Activated CD4-positive, CD25-positive, alpha-beta regulatory T cell treated with anti-CD3 and anti-CD28 coated beads, Interleukin-2, amount 50 U/mL, for 72 hours (primary cell): ENCODE measurements at places on chromosomes 16 and 17.
A peak's percentile ranks its signal among the peaks of the same experiment; 100 is the strongest.

- no peak for DNase-seq
Measured at GRCh38 chr17:83054518-83055125, 24.8 kb upstream of the METRNL start.

- DNase-seq = peak; percentile 76
Measured at GRCh38 chr16:11224894-11225676, 30.9 kb downstream of the SOCS1 start.

DNA sequence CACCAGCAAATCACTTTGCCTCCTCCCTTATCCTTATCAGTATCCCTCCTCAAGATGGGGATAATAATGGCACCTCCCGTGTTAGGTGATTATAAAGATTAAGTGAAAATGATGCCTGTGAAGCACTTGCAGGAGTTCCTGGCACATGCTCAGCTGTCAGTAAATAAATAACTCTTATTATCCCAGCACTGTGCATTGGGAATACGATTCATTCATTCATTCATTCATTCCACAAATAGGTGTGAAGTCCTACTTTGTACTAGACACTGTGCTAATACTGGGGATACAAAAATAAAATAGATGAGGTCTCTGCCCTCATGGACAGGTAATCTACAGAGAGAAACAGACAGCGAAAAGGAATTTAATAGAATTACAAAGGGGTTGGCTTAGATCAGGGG is 2.0 kb downstream of the XYLT2 start:
- no peak for DNase-seq

DNA sequence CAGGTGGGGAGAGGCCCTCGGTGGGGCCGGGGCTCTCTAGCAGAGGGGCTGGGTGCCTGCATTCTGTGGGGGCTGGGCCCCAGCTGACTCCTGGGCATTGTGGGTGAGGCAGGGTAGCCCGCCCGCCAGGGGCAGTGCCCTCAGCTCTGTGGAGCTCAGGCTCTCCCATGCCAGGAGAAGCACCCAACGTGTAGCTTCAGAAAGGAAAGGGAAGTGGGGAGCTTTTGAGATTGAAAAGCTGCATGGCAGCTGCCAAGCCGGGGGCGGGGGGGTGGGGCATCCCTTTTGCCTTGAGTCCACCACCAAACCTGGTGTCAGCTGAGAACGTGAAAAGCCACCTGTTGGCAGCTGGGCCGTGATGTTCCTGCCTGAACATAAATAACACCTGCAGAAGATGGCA is 192.1 kb upstream of the CIBAR2 start:
- no peak for DNase-seq

DNA sequence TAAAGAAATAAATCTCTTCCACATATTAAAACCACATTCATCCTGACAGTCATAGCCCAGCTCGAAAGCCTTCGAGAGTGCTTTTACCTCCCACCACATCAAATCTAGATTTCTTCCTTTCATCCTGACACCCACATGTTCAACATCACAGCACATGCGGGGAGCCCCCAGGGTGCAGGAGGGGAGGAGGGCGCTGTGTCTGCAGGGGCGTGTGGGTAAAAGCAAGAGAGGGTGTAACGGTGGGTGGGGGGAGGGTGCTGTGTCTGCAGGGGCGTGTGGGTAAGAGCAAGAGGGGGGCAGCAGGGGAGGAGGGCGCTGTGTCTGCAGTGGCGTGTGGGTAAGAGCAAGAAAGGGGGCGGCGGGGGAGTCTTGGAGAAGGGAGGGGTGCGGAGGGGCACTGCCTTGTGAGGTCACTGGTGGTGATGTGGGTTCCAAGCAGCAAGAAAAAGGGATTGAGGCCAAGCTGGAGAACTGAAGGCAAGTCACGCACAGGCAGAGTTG is 34.7 kb downstream of the ADCY9 start:
- DNase-seq = no peak

DNA sequence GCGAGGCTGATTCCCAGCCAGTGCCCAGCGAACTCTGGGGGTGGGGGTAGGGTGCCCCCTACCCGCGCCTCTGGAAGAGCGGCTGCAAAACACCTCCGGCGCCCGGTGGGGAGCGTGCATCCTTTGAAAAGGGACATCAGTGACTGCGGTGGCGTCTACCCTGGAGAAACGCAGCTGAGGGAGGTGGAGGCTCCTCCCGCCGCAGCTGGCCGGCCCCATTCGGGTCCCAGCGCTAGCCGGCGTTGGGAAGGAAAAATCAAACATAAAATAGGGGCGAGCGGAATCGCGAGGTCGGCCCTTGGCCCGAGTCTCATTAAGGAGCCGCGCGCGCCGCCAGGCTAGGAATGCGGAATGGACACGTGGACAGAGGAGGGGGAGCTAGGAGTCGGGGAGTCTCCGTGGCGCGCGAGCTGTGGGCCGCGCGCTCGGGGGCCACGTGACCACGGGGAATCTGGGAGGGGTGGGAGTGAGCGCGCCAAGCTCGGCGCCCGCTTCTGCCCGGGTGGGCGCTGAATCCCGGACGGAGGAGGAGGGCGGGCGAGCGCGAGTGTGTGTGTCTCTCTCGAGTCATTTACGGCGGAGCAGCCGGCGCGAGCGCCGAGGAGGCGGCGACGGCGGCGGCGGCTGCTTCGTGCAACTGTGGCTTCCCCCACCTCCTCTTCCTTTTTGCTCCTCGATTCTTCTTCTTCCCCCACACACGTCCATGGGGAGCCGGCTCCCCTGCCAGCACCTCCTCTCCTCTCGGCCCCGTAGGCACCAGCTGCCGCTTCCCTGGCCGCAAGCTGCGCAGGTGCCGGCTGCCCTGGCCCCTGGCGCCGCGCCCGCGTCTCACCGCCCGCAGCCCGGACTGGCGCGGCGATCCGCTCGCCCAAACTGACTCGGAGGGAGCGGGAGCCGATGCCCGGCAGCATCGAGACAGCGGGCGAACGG is at the start of gene TMEM132E:
TSS of gene TMEM132E (plus strand) at position 566 of the 930 bp plus-strand sequence. CDS start 1,495 bp downstream, outside the sequence.
- no peak for DNase-seq

DNA sequence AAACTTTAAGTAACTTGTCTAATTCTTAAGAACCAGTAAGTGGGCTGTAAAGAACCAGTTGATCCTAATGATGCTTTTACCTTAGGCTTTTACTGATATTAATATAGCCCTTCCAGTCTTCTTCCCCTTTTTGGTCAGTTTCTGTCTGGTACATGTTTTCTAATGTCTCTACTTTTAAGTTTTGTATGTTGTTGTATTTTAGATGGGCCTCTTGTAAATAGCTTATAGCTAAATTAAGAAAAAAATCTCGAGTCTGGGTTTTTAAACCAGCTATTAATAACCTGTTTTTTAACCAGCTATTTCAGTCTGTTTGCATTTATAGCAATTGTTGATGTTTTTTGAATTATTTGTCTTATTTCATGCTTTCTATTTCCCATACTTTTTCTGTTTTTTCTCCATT is 79.0 kb downstream of the PITPNC1 start:
- DNase-seq = no peak

DNA sequence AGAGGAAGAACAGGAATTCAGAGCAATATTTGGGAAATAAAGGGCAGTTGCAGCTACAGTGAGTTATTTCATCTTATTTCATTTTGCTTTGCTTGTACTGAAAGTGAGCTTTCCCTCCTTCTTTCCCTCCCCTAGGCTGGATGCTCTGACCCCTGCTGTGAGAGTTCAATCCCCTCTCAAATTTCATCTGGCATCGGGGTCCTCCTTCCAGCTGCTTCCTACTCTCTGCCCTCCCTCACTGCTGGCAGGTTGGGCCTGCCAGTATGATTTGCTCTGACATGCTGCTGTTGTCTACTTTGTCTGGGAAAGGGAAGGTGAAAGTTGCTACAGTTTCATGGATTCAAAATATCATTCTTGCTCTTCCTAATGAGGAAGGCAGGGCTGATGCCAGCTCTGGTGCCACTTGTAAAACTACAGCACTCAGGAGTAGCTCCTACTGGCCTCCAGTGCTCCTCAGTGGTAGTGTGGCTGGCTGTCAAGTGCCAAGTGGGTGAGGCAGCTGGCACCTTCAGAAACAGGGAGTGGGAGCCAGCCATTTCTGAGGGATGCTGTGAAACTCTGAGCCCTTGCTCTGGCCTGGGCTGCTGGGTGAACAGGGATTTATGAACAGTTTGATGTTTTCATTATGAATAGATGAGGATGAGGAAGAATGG is 408.6 kb downstream of the HAPSTR1 start:
- DNase-seq = no peak

GRCh38 chr17:51668155-51668962 is 408.0 kb downstream of the UTP18 start:
- no peak for DNase-seq

- no peak for DNase-seq
Measured at GRCh38 chr16:62939687-62940086, 903.4 kb upstream of the CDH8 start.

GRCh38 chr17:46023783-46024388 is 24.8 kb downstream of the STH start:
- DNase-seq = no peak

DNA sequence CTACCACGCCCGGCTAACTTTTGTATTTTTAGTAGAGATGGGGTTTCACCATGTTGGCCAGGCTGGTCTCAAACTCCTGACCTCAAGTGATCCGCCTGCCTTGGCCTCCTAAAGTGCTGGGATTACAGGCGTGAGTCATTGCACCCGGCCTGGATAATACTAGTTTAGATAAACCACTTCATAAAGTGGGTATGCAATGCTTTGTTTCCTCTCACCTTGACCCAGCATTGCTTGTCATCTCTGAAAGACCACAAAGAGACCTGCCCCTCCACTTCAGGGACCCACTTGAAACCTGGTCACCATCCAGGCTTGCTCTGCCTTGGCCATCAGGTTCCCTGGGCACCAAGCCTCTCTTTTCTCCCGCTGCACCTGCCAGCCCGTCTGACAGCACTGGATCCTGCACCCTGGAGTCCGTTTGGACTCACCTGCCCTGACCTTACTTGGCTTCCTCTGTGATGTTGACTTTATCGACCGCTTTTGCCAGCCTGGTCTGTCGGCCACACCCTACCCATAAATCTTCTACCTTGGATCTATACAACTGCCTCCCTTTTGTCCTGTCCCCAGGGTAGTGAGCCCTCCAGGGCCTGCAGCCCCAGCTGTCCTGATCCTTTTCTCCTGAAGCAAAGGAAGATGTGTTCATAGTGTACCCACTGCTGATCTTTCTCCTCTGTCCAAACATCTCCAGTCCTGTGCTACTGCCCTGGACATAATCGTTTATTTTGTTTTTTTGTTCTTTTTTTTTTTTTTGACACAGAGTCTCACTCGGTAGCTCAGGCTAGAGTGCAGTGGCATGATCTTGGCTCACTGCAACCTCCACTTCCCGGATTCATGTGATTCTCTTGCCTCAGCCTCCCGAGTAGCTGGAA is 12.7 kb upstream of the ZG16 start:
- no peak for DNase-seq
